ENCODE measurements at places on chromosomes 2 and 18.

- DNase-seq = no peak
Observed at GRCh38 chr2:181196401-181196800, 216.0 kb downstream of the UBE2E3 start.

- no peak for DNase-seq
Observed at GRCh38 chr2:191686729-191687128, 8.8 kb downstream of the NABP1 start.

DNA sequence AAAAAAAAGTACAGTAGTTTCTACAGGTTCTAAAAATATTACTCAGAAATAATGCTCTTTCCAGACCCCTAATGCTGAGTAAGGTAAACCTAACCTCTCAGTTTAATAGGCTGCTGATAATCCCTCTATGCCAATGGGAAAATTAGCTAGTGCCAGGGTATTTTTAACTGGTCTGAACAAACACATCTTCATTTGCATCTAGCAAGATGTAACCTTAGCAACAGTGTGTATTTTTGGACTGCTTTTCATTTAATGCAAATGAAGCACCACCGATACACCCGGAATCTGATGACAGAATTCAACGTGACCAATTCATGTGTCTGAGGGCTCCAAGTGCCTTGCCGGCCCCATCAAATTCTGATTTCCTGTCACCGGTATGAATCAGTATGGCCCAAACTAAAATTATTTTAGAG lies 47.4 kb upstream of the CYRIA start:
- no peak for DNase-seq

GRCh38 chr18:24875777-24876176 lies 415.3 kb downstream of the HRH4 start:
- DNase-seq = no peak

DNA sequence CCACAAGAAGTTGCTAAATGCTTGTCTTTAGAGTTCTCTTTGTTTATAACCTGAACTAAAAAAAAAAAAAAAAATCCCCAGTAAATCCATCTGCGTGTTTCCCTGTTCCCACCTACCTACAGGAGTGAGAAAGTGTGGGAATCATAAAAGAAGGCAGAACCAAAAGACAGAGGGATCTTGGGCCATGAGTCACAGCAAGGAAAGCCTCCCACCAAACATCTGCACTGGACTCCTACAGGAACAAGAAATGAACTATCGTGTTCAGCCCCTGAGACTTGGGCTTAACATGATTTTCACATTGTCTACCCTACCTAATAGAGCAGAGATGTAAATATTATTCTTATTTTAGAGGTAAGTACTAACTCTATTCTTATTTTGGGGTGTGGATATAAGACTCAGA lies 1761.2 kb upstream of the CELF4 start:
- DNase-seq = no peak

DNA sequence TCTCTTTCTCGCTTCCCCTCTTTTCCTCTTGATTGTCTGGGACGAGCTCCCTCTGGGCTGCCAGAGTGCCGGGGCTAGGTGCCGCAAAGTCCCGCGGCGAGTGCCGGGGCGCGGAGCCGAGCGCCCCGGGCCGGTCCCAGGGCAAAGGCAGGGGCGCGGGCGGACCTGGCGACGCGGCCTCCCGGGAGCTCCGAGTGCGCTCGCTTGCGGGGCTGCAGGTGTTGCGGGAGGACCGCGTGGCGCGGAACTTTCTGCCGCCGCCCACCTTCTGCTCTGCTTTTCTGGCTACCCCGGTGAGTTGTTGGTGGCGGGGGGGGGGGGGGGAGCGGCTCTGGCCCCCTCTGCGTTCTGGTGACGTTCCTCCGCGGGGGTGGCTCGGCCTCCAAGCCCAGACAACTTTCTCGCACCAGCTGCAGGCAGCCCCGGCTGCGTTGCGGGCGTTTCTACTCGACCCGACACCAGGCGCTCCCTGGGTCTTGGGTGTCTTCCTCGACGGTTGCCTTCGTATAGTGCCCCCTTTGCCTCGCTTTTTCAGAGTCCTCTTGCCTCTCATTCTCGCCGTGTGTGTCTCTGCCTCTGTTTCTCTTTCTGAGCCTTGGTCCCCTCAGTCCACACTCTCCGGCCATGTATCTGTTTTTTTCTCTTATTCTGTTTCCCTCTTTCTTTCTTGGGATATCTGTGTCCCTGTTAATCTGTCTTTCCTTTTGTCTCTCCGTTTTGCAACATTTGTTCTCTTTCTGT lies 759 bp downstream of the GALNT13 start:
- DNase-seq = no peak
